ENCODE measurements at places on chromosomes 5 and 9. TPM values are rescaled to one million over a fixed set of nuclear protein-coding genes. Genes with fewer than 3 reads are reported as not detected.

The SPTLC1 gene
- total RNA-seq = 82.7 TPM

The DBH gene
- total RNA-seq = not detected

The IFNK gene
- total RNA-seq = not detected

The ZNF483 gene
- 1.3 TPM for total RNA-seq

The NNT gene
- 114 TPM for total RNA-seq

The ACSL6 gene
- 0.25 TPM for total RNA-seq

The TRIP13 gene
- 26.2 TPM for total RNA-seq

The BTNL8 gene
- total RNA-seq = not detected

The TYRP1 gene
- not detected for total RNA-seq

The TRPM6 gene
- not detected for total RNA-seq

The BTNL3 gene
- not detected for total RNA-seq

The LPCAT1 gene
- 52.5 TPM for total RNA-seq

The LRRC26 gene
- total RNA-seq = not detected

The SLC6A19 gene
- not detected for total RNA-seq

The SCGB3A2 gene
- not detected for total RNA-seq

The PCDHGB7 gene
- 17.3 TPM for total RNA-seq

The PTGDS gene
- 21.8 TPM for total RNA-seq

The EQTN gene
- not detected for total RNA-seq

The PDE6A gene
- total RNA-seq = not detected

The SH3RF2 gene
- 1.8 TPM for total RNA-seq

The PWWP2A gene
- total RNA-seq = 20.1 TPM

The KIAA1191 gene
- 52.0 TPM for total RNA-seq

The CCNI2 gene
- not detected for total RNA-seq

The CENPH gene
- 14.0 TPM for total RNA-seq

The CDC14B gene
- 22.1 TPM for total RNA-seq

The PCDHGB3 gene
- 8.4 TPM for total RNA-seq

The PHF24 gene
- total RNA-seq = 0.13 TPM

The MARCOL gene
- not detected for total RNA-seq

Measured in aortic smooth muscle cell (primary cell).